ENCODE measurements at places on chromosomes 3 and 15. TPM values are rescaled to one million over a fixed set of nuclear protein-coding genes. Genes with fewer than 3 reads are reported as not detected.

Gene CORO2B
- 0.08 TPM for total RNA-seq

Gene LMOD3
- total RNA-seq = not detected

Gene TMCO5A
- not detected for total RNA-seq

Gene GOLGA8T
- 0.15 TPM for total RNA-seq

Gene STRA6
- total RNA-seq = not detected

Gene GRIP2
- total RNA-seq = not detected

Gene SLC24A5
- not detected for total RNA-seq

Gene ALCAM
- total RNA-seq = 22.1 TPM

Gene CPNE9
- 0.40 TPM for total RNA-seq

Gene GHSR
- total RNA-seq = not detected

Gene THBS1
- total RNA-seq = 0.89 TPM

Gene FBXW12
- not detected for total RNA-seq

Gene SEMA3F
- total RNA-seq = 0.10 TPM

Gene NPAP1
- total RNA-seq = not detected

Gene RGMA
- total RNA-seq = not detected

Gene POTEB2
- total RNA-seq = not detected

Gene MAGI1
- 0.53 TPM for total RNA-seq

Gene PTX3
- total RNA-seq = not detected

Gene CLDN11
- total RNA-seq = 0.10 TPM

Gene SCN11A
- 0.08 TPM for total RNA-seq

Gene SERINC4
- 0.11 TPM for total RNA-seq

Gene PARP9
- total RNA-seq = 11.5 TPM

Gene SLC51A
- not detected for total RNA-seq

Gene RNF111
- total RNA-seq = 24.8 TPM

Gene STARD9
- total RNA-seq = 5.5 TPM

Gene ANKDD1A
- 2.3 TPM for total RNA-seq

Gene NANOGP8
- total RNA-seq = not detected

Gene PTPN23
- 30.1 TPM for total RNA-seq

Gene MESP1
- 7.3 TPM for total RNA-seq

Gene C15orf62
- total RNA-seq = 0.44 TPM

Gene DGKG
- total RNA-seq = 0.67 TPM
